ENCODE measurements at places on chromosomes 4 and X.

DNA sequence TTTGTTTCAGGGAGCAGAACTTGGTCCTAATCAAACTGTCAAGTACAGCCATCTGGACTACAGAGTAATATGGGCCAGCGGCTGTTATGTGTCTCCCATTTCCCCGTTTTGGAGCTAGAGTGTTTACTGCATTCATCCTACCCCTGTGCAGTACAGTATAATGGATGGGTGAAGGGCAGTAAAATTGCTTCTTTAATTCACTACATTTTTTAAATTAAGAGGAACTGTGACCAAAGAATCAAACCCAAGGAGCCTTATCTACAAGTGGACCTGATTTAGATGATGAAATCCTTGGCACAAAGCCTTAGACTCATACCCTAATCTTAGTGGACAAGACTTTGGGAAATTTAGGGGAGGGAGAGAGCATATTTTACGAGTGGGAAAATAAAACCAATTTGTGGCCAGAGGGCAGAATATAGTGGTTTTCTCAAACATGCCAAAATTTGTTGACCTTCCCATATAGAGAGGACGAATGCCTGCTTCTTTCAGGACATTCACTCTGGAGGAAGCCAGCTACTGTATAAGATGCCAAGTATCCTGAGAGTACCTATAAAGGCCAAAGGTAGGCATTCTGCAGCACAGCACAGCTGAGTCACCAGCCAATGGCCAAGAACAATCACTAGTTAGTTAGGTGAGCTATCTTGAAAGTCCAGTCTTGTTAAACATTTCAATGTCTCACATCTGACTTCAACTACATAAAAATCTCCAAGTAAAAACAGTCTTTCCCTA lies 253.8 kb upstream of the KCNIP4 start:
- no peak for DNase-seq

- DNase-seq = no peak
Measured at GRCh38 chrX:3428792-3429191, 82.3 kb upstream of the MXRA5 start.

GRCh38 chr4:169756971-169757574 lies 671 bp downstream of the HPF1 start:
- DNase-seq = no peak

GRCh38 chrX:48791063-48791820 lies 4.9 kb downstream of the GATA1 start:
- no peak for DNase-seq

All from activated CD4-positive, alpha-beta T cell treated with anti-CD3 and anti-CD28 coated beads for 36 hours (primary cell).